ENCODE measurements at places on chromosomes 4 and X.

- DNase-seq: no peak
These were observed 30.2 kb downstream of the TRO start for GRCh38 chrX:54950730-54951375.

- DNase-seq: no peak
These were observed 273.5 kb downstream of the DCHS2 start for GRCh38 chr4:154218051-154218450.

GRCh38 chr4:76691807-76692582 lies 205.9 kb downstream of the SOWAHB start:
- DNase-seq: no peak

DNA sequence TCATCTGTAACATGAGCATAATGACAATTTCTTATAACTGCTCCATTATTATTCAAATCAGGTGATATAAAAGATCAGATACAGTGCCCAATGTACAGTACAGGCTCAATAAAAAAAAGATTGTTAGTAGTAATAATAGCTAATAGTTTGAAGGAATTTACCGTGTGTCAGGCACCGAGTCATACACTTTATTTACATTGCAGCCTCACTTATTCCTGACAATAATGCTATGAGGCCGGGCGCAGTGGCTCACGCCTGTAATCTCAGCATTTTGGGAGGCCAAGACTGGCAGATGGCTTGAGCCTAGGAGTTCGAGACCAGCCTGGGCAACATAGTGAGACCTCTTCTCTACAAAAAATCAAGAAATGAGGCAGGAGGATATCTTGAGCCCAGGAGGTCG lies 10.1 kb upstream of the MAP7D3 start:
- DNase-seq: no peak

- no peak for DNase-seq
These were observed 110.9 kb downstream of the FBXW7 start for GRCh38 chr4:152424977-152425376.

GRCh38 chr4:43411226-43411625 lies 518.7 kb downstream of the GRXCR1 start:
- DNase-seq: no peak

DNA sequence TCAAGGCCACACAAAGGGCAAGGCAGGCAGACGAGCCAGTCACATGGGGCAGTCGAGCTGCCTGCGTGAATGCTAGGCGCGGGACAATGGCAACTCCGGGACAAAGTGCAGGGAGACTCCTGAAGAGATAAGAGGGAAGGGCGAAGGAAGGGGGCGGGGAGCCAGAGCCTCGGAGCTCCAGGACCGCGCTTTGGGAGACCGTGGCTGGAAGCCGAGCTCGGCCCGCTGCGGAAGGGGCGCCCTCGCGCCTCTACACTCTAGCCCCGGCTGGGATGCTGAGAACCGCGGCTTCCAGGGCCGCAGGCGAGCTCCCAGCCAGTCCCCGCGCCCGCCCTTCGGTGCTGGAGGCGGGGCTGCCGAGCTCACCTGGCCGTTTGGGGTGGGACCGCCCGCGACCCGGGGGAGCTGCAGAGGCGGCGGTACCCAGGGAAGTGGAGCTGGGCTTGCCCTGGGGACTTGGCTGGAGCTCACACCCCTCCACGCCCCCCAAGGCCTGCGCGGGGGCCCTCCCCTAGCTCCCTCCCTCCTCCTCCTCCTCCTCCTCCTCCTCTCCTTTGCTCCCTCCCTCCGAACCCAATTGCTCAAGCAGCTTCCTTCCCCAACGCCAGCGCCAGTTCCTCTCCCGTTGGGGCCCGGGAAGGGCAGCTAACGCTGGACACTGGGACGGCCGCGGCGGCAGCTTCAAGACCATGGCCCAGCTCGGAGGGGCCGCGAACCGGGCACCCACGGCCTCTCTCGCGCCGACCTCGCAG lies at the start of gene SOWAHD:
Gene SOWAHD (plus strand): TSS at position 610 of the 752 bp plus-strand sequence. CDS start 80 bp downstream, at position 690.
- no peak for DNase-seq

- DNase-seq: no peak
These were observed 73.0 kb upstream of the ADGRG2 start for GRCh38 chrX:19195243-19195610.

- no peak for DNase-seq
These were observed 138.6 kb upstream of the SFRP2 start for GRCh38 chr4:153927451-153927850.

DNA sequence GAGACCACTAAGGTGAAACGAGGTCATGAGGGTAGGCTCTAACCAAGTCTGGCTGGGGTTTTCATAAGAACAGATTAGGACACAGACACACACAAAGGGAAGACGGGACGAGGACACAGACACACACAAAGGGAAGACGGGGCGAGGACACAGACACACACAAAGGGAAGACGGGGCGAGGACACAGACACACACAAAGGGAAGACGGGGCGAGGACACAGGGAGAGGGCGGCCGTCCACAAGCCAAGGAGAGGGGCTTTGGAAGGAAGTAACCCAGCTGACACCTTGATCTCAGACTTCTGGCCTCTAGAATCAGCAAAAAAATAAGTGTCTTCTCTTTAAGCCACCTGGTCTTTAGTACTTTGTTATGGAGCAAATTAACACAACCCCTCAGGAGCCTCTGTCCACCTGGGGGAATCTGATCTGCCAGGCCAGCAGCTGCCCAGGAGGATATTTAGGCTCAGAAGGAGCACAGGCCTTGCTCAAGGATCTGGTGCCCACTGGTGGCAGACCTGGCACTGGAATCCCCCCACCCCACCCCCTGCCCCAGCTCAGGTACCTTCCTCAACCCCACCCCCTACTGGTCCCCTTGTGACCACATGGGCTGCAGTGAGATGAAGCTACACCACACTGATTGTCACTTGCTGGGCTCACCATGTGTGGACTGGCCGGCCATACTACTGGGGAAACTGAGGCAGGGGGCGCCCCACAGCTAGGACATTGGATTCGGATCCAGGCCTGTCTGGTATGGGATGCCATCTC lies 2.8 kb downstream of the ABLIM2 start:
- no peak for DNase-seq

DNA sequence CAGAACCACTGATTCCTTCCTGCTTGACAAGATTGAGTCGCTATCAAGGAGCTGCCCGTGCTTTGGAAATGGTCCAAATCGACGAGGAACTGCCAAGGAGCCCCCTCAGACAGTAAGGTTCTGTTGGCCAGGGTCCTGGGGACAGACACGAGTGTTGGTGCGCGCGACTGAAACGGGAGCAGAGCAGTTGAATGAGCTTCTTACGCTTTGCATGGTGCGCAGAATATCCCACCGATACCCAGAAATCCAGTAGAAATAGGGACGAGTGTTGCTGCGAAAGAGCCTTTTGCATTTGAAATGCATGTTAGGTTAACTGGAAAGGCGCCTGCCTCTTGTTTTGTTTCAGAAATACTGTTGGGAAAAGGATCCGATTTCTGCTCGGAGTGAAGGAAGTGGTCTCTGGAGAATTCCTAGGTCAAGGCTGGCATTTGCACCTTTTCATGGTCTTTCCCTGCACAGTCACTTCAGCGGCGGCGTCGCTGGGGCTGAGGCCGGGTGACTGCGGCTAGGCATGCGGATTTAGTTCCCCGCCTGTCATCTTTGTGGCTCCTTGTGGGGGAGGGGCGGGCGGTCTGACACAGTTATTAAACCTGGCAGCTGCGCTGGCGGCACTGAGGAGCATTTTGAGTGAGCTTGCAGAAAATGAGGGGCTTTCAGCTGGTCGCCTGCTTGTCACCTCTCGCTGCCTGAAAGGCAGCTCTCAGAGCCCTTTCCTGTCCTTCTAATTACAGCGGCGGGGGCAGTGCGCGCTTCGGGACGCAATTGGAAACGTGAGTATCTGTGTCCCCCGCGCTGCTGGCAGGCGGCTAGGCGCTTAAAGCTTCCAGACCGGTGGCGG lies 51.5 kb upstream of the TRIM2 start:
- DNase-seq: peak; percentile 13

DNA sequence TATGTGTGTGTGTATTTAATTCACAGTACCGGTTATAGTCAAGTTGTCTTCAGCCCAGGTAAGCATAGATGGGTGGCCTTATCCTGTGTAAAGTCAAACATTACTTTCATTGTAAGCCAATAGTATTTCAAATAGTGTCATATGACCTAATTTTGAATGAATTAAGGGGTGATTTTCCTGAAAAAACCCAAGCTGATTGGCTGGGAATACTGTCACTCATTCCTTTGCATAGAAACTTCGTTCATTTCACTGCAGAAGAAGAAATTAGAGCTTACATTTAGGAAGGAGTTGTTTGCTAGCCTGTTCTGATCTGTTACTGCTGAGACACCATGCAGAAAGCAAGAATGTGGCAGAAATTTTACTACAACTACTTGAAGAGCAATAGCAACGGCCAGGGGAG lies 45.4 kb downstream of the SMARCAD1 start:
- no peak for DNase-seq

GRCh38 chr4:129929052-129929451 lies 833.1 kb downstream of the C4orf33 start:
- no peak for DNase-seq

- no peak for DNase-seq
These were observed 8.5 kb downstream of the NKX3-2 start for GRCh38 chr4:13535708-13536361.

GRCh38 chr4:181957088-181957487 lies 286.1 kb upstream of the TENM3 start:
- DNase-seq: no peak

DNA sequence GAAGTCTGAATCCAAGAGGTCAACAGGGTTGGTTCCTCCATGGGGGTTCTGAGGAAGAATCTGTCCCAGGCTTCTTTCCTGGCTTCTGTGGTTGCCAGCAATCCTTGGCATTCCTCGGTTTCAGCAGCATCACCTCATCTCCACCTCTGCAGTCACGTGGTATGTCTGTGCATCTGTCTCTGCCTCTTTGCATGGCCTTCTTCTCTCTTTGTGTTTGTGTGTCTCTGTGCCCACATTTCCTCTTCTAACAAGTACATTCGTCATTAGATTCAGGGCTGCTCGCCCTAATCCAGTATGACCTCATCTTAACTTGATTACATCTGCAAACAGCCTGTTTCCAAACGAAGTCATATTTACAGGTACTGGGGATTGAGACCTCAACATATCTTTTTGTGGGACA lies 114.0 kb downstream of the BCOR start:
- DNase-seq: no peak

DNA sequence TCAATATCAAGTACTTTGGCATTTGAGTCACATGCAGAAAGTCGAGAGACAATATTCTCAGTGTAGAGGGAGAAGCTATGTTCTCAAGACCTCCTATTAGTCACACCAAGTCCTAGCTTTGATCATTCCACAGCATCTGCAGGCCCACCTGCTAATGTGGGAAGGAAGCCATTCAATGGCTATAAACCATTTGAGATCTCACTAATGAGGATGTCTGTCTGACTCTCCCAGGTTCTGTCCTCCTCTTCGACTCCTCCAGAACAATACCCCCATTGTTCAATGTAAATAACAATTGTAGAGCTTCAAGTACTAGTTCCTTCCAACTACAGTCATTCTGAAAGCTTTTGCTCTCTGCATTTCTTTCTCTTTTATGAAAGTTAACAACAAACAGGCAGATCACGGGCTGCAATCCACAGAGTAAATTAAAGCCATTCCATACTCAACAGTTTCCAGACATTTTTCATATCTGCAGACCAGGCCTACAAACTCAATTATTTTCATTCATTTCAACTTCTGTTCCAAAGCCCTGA lies 140.2 kb upstream of the EDNRA start:
- no peak for DNase-seq

DNA sequence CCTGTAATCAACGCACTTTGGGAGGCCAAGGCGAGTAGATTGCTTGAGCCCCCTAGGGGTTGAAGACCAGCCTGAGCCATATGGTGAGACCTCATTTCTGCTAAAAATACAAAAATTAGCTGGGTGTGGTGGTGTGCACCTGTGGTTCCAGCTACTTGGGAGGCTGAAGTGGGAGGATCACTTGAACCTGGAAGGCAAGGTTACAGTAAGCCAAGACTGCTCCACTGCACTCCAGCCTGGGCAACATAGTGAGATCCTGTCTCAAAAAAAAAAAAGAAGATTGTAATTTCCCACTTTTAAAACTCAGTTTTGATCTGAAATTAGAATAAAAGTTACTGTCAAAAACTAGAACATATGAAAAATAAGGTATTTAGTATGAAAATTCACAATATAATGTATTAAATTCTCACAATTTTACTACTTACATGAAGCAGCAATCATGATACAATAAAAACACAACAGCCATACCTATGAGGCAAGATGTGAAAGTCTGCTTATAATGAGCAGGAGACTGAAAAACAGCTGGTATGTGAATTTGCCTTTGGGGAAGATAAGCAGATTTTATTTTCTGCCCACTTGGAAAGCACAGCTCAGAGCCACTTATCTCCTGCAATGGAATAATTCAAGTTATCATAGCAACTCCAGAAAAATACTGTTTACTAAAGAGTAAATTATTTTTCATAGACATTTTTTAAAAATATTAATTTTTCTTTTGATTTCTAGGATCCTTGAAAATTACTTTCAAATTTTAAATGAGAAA lies 50.6 kb downstream of the ZGRF1 start:
- DNase-seq: no peak

DNA sequence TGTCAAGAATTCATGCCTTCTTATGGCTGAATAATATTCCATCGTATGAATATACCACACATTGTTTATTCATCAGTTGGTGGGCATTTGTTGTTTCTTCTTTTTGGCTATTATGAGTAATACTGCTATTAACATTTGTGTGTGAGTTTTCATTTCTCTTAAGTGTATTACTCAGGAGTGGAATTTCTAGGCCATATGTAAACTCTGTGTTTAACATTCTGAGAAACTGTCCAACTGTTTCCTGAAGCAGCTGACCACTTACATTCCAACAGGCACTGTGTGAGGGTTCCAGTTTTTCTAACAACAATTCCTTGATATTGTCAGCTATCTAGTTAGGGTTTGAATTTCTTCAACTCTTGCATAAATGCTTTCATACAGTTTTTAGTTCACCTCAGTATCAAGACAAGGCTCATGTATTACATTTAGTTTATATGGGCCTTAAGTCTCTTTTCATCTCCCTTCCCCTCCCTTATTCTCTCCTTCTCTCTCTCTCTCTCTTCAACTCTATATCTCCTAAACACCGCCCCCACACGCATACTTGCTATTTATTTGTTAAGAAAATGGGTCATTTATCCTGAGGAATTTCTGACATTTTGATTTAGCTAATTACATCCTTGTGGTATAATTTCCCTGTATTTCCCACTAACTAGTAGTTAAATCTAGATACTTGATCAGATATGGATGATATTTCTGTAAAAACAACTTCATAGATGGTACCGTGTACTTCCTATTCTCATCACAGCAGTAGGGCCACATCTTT lies 77.4 kb downstream of the WDR19 start:
- no peak for DNase-seq

GRCh38 chr4:98570151-98570797 lies 88.1 kb downstream of the TSPAN5 start:
- DNase-seq: no peak

DNA sequence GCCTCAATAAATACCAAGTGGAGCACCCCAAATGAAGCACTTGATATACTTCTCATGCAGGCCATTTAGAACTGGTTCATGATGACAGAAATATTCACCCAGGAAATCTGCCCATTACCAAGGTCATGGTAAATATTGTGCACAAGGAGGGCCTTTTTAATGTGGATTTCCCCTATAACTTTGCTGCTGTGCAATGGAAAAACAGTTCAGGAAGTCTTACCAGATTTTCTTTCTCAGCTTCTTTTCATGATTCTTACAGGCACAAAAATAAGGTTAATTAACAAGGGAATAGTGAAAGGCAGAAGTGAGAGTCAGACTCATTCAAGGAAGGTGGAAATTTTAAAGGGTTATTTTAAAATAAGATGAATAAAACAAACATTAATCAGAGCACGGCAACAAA lies 904.3 kb upstream of the GRIA3 start:
- no peak for DNase-seq

Data from activated CD8-positive, alpha-beta memory T cell treated with anti-CD3 and anti-CD28 coated beads for 1 hour (primary cell).